Activated CD4-positive, alpha-beta T cell treated with anti-CD3 and anti-CD28 coated beads, Interleukin-2, amount 50 U/mL, for 24 hours (primary cell): ENCODE measurements at places on chromosomes 1 and 21.

GRCh38 chr21:44892536-44893277 is 19.2 kb upstream of the PTTG1IP start:
- peak; percentile 64 for DNase-seq

DNA sequence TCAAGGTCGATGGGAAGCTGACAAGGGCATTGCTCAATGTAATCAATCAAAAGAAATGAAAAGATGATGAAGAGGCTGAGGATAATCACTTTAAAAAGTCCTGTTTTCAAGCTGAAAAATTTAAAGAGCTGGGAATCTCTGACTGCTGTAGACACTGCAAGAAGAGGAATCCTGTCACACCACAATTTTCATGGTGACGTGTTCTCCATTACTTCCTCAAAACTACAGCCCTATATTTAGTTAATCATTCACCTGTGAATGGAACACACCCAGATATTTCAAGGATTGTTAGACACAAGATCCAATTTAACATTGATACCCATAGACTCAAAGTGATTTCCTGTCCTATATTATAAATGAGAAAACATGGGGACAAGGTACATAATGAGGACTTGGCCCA is 1048.3 kb downstream of the AMY1C start:
- no peak for DNase-seq

DNA sequence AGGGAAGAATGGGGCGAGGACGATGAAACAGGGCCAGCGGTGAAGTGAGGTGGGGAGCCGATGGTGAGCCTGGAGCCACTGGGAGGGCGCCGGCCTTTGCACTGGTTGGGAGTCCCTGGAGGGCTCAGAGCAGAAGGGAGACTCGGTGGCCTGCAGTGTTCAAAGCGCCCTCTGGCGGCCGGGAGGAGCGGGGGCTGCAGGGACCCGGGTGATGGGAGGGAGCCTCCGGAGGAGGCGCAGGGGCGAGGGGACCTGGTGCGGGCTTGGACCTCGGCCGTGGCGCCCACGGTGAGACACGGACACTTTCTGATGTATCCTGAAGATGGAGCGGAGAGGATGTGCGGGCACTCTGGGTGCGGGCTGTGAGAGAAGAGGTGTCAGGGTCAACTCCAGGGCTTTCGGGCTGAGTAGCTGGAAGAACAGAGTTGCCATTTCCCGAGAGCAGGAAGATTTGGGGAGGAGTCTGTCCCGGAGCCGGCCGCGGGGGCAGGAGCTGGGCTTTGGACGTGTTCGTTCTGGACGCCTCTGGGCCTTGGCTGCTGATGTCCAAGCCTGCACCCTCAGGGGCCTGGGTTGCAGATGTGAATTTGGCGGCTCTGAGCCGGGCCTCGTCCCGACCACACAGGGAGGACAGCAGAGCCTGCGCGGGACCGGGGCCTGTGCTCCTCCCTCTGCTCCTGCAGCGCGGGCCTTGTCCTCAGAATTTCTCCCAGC is 29.7 kb downstream of the HEYL start:
- DNase-seq, result peak; percentile 68

GRCh38 chr21:38496224-38496623 is 2.1 kb downstream of the ERG start:
- DNase-seq, result no peak

GRCh38 chr1:80064524-80064923 is 1058.0 kb upstream of the ADGRL4 start:
- no peak for DNase-seq

DNA sequence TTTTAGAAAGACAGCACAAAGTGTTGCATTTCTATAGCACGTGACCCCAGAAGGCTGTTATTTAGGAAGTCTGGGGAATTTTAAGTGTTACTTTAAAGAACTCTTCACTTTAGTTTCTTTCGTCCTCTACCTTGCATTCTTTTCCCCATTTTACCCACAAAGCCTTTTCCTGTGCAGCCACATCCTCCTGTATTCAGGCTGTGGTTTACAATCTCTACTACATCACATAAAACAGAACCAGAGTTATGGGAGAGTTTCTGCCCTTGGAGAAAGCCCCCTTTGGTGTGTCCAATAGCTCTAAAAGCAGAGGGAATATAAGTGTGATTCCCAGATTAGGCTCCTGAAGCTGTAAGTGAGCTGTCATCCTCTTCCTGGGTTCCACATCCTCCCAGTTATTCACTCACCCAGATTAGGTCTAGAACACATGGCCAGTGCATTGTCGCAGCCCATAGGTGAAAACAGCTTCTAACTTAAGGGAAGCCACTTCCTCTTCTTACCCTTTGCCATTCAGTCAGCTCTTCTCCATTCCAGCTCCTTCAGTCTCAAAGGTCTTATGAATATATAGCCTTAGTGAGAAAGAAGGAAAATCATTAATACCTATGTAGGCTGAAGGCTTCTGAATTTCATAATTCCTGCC is 171.1 kb downstream of the PIGK start:
- DNase-seq, result no peak

GRCh38 chr1:1606232-1606631 is 6.3 kb upstream of the FNDC10 start:
- no peak for DNase-seq

DNA sequence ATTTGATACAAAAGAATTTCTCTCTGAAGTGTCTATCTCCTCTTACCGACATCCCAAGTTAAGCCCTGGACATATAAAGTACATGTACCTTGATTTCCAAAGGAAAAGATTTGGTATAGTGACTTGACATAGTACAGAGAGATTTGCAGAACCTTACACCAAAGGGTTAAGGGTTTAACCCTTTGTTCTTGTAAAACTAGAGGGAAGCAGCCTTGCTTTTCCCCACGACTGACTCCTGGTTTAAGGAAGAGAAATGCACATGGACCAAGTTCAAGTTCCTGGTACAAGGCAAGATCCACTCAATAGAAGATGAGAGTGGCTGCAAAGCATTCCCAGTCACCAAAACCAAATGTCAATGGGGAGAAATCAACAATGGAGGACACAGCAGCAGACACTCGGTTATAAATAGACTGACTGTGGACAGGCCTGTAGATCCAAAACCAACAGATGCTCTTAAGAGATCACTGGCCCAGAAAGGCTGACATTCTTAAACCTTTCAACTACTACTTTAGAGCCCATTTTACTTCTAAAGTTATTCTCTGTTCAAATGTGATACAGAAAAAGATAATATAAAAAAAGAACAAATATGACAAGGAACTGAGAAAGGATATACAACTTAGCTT is 69.4 kb downstream of the PUM1 start:
- no peak for DNase-seq

DNA sequence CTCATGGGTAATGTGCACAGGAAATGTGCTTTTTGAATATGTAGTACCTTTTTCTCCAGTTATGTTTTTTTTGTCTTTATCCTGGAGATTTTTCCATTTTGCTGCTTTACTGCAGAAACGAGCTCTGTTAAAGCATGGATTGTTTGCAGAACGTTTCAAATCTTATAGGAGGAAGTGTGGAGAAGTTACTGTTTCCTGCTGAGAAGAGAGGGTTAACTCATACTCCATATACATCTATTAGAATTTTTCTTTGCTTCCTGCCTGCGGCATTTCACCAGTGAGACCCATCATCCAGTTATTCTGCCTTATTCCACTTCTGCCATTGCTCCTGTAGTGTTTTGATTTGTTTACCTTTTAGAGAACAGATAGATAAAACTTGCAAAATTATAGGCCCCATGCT is 2.0 kb downstream of the RPRD2 start:
- DNase-seq, result no peak

- no peak for DNase-seq
These were observed 10.5 kb upstream of the RNPC3 start for GRCh38 chr1:103514920-103515503.

GRCh38 chr1:91523482-91523881 is 22.8 kb downstream of the CDC7 start:
- DNase-seq, result no peak

DNA sequence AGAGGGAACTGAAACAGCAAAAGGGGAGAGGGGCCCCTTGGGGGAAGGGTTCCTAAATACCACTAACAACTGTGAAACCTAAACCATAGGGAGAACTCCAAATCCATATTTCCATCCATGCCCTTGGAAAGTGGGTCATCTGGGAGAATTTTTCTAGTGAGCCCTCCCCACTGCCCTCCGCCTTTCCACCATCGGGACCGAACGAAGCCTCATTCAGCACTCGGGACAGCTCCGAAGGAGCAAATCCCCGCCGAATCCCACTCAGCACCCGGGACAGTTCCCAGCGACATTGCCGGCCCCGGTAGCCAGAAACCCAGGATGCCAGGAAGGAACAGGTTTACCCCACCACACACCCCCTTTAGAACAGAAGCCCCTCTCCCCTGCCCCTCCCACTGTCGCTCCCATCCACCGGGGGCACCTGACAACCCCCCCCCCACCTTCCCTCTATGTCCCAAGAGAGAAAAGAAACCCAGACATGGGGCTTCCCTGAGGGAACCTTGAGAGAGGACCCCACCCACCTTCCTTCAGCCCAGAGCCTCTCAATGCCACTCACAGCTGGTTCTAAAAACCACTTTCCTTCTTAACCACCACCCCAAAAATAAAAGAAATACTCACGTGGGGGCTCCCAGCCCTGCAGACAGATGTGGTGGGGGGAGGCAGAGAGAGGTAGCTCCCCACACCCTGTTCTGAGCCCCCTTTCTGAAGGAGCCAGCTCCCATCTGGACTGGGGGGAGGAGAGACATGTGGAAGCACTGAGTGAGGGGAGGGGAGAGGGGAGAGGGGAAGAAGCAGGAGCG is 4.5 kb downstream of the DLGAP3 start:
- no peak for DNase-seq

DNA sequence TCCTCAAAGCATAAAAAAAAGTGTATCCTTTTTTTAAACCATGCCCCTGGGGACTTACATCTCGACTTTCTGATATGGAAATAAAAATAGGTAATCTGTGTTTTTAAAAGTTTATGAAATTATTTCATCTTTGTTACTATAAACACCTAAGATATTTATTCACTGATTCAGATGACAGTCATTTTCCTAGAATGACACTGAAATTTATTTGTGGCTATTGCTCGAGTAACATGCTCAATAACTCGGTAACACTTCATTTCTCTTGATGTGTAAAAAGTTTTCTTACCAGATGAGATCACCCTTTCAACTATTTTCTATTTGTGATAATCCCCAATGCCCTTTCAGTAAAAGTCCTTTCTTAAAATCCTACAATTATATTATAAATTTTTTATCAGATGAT is 495.8 kb downstream of the TTLL7 start:
- DNase-seq, result no peak

DNA sequence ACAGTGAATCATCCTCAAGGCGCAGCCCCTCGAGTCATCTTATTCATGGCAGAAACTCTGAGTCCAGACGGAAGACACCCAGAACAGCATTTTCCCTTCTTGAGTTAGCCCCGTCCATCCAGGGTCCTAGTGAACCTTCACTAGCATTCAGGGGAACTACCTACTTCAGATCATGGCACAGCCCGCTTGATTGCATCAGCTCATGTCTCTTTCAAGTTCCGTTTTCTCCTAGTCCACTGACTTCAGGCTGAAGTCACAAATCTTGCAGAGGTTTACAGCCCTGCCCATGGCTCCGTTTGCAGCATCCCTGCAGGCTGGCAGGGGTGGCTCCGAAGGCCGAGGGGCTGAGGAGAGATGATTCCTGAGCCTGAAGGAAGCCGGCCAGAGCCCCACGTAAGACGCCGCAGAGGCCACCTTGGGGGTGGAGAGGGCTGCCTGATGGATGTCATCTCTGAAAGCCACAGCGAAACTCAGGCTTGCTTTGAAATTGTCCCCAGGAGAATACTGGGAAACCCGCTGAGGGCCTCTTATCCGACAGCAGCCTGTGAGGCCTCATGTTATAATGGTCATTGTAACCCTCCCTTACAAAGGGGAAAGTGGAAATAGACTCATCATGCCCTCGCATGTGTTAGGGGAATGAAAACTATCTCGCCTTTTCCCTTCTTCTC is 310.2 kb upstream of the AJAP1 start:
- no peak for DNase-seq

GRCh38 chr1:186214791-186215190 is 160.3 kb downstream of the TPR start:
- no peak for DNase-seq

GRCh38 chr1:81693316-81693715 is 107.4 kb upstream of the ADGRL2 start:
- no peak for DNase-seq

- DNase-seq, result no peak
These were observed 107.7 kb upstream of the SLC5A9 start for GRCh38 chr1:48114596-48115382.

DNA sequence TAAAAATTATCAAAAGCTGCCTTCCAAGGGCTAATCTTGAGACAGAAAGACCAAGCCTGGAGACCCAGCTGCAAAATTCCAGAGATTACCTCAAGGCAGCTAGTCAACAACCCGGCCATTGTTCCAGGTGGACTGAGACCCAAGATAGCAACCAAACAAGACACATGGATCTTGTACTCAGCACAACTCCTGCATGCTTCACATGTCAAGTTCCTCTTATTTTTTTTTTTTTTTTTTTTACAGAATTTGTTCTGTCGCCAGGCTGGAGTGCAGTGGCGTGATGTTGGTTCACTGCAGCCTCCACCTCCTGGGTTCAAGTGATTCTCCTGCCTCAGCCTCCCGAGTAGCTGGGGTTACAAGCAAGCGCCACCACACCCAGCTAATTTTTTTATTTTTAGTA is 40.1 kb downstream of the CD2 start:
- DNase-seq, result no peak

DNA sequence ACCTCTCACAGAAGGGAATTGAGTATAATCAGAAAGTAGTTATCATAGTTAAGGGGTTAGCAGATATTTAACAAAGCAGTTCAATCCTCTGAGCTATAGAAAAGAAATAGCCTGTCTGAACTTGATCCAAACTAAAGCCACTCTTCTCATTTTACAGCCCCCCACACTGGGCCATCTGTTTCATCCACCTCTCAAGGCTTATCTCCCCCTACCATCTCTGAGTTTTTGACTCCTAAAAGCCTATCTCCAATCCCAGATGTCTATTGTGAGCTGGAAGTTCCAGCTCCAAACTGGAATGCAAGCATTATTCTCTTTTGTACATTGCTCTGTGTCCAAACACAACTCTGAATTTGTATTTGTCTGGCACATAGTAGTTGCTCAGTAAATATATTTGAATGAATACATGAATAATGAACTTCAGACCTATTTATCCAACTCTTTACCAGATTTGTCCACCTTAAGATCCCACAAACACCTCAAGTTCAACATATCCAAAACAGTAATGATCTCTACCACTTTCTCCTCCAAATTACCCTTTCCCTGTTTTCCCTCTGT is 98.1 kb downstream of the PLPP3 start:
- no peak for DNase-seq

GRCh38 chr1:220732137-220732536 is 16.0 kb upstream of the MTARC2 start:
- DNase-seq, result no peak

- no peak for DNase-seq
These were observed 35.7 kb downstream of the PTP4A2 start for GRCh38 chr1:31902510-31902860.

GRCh38 chr1:215710036-215710898 is 143.2 kb downstream of the KCTD3 start:
- no peak for DNase-seq

DNA sequence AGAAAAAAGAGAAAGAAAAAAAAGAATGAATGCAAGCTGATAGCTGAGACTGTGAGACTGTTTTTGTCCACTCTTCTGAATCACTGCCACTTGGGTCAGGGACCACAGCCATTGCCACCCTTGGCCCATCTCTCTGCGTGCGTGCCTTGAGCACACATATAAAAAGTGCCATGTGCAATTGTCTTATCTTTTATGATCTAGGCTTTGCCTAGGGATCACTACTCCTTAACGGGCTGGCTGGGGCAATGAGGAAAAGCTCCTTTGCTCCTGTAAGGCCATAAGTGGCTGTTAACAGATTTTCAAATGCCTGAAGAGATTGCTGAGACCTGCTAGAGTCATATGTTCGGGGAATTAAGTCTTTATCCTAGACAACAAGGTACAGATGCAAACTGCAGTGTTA is 8.2 kb downstream of the SPATA46 start:
- no peak for DNase-seq
